ENCODE measurements at places on chromosomes 3 and 15.

- no peak for DNase-seq
These were observed 55.9 kb downstream of the CGNL1 start for GRCh38 chr15:57432141-57432741.

GRCh38 chr3:171225165-171225564 lies 198.6 kb upstream of the SLC2A2 start:
- DNase-seq: no peak

- DNase-seq: no peak
These were observed 38.3 kb downstream of the CPN2 start for GRCh38 chr3:194312743-194313281.

- no peak for DNase-seq
These were observed 503.4 kb upstream of the SEMA6D start for GRCh38 chr15:47213883-47214282.

- DNase-seq: no peak
These were observed 21.6 kb upstream of the ALCAM start for GRCh38 chr3:105345156-105345555.

DNA sequence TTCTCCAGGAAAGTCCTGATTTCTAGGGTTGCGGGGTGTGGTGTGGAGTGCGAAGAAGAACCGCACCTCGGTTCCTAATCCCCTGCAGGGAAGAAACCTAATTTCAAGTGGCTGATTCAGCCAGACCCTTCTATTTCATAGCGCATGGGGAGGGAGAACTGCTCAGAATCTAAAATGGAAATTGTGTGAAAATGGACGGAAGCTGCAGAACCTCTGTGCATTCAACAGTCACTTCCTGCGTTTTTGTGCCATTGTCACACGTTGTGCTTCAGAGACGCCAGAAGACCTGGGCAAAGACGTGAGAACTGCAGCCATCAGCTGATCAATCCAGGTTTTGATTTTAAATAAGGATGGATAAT lies 1.2 kb downstream of the SIDT1 start:
- no peak for DNase-seq

- DNase-seq: no peak
These were observed 622.1 kb upstream of the LMCD1 start for GRCh38 chr3:7879572-7879971.

- peak; percentile 79 for DNase-seq
These were observed 1.4 kb downstream of the ACVR2B start for GRCh38 chr3:38454884-38455638.

DNA sequence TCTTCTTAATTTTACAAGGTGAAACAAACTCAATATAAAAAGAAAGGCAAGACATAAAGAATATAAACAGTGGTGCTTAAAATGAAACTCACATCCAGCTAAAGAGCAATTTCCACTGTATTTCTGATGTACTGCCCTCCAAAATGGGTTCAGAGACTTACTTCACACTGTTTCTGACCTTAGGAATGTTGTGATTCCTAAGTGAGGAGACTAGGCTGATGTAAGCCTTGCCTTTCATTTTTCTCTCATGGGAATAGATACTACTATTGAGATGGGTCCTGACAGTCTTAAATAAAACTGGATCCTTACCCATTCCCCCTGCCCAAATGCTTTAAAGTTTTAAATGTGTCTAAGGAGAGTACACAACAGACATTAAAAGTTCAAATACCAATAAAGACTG lies 86.9 kb downstream of the CBLB start:
- no peak for DNase-seq

DNA sequence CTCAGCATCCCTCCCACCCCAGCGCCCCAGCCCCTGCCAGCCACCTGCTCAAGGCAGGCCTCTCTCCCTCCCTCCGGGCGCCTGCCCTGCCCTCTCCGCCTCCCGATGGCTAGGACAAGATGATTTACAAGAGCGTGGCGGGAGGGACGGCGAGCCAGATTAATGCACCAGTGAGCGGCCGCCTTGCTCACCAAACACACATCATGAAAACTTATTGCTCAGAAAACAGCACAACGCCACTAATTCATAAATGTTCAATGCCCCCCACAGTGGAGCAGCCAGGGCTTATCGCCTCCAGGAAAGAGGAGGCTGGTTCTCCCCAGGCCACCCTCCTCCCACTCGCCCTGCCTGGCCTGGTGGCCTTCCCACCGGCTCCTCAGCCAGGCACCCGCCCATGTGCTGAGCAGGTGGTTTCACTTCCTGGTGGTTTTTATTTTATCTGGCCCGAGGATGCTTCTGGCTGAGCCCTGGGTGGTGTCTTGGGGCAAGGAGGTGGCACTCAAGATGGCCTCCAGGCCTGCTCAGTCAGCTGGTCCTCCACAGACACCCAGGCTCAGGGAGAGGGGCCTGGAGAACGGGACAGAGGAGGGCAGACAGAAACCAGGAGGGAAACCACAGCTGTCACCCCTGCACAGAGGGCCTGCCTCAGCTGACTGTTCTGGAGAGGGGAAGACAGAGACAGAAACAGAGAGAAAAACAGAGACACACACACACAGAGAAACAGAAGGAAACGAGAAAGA lies 284.9 kb downstream of the UACA start:
- peak; percentile 14 for DNase-seq

GRCh38 chr3:76122007-76122406 lies 336.7 kb upstream of the ZNF717 start:
- DNase-seq: no peak

GRCh38 chr15:42742149-42742548 lies 5.2 kb upstream of the CDAN1 start:
- DNase-seq: no peak

DNA sequence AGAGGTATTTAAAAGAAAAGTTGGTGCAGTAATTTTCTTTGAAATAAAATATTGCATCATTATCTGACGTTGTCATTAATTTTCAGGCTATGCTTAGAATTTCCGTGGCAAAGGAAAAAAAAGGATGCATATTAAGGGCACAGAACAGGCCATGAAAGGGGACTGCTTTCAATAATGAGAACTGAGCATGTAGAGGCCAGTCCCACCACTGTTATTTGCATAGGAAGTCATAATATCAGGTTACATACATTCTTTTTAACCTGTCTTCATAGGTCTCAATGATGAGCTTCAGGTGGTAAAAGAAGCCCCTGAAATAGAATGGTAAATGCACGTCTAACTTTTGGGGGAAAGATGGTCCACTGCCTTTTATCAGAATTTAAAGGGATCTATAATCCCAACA lies 272.1 kb upstream of the ALCAM start:
- DNase-seq: no peak

DNA sequence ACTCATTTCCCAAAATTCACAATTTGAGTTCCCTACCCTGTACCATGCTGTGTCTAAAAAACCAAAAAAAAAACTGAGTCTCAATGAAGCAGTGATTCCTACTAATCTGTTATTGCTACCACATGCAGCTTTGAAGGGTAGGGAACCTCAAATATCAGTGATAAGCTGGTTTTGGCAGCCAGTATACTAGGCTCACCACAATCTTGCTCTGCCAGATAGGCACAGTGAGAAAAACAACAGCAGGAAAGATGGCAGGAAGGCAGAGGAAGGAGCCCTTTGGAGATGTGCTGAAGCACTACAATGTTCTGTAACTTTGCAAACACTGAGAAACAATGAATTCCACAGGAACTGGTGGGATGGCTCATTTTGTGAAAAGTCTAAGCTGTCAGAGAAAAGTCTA lies 96.9 kb upstream of the UBP1 start:
- DNase-seq: no peak

DNA sequence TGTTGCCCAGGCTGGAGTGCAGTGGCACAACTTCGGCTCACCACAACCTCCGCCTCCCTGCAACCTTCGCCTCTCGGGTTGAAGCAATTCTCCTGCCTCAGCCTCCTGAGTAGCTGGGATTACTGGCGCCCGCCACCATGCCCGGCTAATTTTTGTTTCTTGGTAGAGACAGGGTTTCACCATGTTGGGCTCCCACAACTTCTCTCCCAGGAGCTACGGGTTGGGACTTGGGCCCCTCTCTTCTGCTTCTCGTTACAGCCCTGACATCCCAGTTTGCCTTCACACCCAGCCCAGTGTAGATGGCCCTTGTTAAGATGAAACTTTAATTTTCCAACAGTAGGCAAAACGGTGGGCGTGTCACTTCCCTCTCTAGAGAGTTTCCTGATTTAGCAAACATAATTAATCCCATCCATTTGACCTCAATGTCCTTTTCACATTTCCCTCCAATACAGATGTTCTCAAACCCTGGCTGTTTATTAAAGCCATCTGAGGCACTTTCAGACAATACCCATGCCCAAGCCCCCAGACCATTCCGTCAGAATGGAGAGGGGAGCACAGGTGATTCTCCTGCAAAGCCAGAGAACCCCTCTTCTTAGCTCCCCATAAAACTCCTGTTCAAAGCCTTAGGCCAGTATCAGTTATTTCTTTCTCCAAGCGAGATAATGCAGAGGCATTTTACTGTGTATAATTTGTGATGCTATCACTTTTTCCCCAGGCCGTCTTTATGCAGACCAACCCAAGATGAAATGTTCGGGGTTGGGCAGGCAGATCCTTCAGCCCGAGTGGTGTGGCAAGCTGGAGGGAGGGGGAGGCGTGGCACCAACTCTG lies 245.7 kb downstream of the XXYLT1 start:
- no peak for DNase-seq

DNA sequence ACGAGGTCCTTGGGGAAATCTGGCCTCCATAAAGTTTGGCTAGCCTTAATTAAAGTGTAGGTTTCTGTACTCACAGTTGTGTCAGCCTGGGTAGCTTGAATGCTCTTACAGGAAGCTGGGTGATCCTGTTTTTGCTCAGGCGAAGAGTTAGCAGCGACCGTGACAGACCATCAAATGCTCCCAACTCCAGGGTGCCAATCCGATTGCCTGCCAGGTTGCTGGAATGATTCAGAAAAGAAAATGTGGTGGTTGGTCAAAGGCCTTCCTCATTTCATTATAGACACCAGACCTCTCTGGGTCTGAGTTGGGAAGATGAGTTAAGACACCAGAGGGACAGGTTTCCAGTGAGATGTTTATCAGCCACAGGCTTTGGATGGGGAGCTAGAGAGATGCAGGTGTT lies 86.0 kb downstream of the LRIG1 start:
- DNase-seq: no peak

DNA sequence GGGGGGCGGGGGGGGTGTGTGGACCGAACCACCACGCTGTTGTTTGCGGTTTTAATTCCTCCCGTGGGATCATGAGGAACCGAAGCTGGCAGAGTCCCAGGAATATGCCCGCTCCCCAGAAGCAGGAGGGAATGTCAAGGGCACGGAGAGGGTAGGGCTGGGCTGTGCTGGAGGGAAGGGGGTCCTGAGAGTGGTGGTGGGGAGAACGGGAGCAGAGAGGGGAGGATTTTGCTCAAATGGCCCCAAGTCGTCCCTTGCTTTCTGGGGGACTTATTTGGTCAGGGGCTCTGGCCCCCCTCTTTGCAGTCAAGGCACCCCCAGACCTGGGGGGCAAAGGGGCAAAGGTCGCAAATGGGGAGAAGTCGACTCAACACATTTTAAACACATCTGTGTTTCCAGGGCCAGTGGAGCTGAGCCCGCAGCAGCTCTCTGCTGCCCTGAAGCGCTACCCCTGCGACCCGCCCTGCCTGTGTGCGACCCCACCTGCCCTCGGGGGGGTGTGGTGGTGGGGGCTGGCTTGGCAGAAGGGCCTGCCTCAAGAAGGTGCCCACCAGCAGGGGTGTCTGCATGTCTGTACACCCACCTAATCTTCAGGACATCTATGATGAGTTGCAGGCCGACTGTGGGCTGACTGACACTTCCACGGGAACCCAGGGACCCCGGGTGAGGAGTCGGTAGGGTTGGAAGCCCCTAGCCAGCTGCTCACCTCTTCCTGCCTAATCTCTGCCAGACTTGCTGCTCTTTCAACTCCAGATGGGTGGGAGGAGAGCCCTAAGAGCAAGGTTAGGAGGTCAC lies 602 bp upstream of the ATP2B2 start:
- no peak for DNase-seq

DNA sequence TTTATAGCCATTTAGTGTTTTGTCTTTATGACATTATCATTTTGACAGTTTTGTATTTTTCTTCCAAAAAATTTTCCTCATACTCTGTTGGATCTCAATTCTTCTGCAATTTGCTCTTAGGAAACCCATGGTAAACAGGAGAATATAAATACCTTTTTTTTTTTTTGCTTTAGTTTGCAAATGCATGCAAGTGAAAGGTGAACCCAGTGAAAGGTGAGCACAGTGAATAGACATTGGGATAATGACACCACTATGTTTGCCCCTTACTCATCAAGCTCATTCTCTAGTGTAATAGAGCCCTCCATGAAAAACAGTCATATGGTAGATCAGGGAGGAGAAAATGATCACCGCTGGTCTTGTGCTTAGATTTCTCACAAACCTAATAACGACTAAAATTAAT lies 59.0 kb upstream of the TRPC1 start:
- no peak for DNase-seq

GRCh38 chr15:92376109-92376508 lies 17.6 kb upstream of the ST8SIA2 start:
- DNase-seq: no peak

DNA sequence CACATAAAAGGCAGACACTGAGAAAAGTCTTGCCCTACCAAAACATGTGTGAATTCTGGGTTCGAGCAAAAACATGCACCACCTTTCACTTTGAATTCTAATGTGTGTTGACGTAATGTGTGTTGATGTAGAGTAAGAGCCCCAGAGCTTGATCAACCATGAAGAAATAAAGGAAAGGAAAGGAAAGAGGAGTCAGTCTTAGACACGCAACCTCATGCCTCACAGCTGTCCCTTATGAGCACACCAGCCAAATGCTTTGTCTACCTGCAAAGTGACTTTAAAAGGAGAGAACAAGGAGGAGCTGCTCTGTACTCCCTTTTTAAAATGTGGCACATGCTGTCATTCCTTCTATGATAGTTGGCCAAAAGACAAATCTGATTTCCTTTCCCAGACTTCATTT lies 80.8 kb downstream of the RFTN1 start:
- DNase-seq: no peak

DNA sequence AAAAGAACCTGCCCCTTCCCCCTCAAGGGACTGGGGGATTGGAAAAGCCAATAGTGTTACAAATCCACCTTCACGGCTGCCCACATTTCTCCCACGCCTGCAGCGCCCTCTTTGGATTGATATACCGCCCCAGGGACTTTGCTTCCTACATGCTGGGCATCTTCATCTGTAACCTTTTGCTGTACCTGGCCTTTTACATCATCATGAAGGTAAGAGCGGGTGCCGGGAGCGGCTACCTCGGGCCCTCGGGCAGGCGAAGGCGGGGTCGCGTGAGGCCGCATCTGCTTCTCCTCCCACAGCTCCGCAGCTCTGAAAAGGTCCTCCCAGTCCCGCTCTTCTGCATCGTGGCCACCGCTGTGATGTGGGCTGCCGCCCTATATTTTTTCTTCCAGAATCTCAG lies 73.1 kb downstream of the USF3 start:
- no peak for DNase-seq

DNA sequence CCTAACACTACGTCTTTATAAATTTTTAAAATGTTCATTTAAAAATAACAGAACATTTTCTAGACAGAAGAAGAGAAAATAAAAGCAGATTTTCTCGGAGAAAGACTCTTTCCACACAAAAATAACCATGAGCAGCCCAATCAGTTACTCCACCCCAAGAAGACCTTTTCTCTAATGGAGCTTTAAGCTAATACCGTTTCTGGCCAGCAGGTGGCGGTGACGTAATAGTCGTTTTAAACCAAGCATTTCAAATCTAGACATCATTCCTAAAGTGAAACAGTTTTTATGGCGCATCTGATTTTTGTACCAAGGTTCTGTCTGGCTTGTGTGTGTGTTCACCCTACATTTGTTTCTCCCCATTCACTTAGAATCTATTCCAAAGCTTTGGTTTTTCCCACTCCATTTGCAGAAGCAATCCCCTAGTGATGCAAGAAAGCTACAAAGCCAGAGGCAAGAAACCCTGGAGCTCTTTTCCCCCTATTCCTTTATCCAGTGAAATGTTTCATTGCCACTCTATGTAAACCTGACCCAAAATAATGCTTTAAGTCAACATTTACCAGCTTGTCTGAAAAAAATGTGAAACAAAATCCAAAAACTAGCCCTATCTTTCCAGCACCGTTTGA lies 336.7 kb upstream of the IGF1R start:
- no peak for DNase-seq
